ENCODE measurements at places on chromosomes 6 and 20. TPM values are rescaled to one million over a fixed set of nuclear protein-coding genes. Genes with fewer than 3 reads are reported as not detected.

- H3K36me3 ChIP-seq, result no peaks in the 10 kb centered on the region
- H3K4me1 ChIP-seq, result no peaks in the 10 kb centered on the region
- no peak for DNase-seq
- H3K27me3 ChIP-seq, result no peaks in the 10 kb centered on the region
- H3K27ac ChIP-seq, result no peak overlapping the region
- H3K4me3 ChIP-seq, result no peak overlapping the region
Observed at GRCh38 chr20:49786196-49786595, 26.4 kb upstream of the SLC9A8 start.

The AGER gene
- 8.1 TPM for total RNA-seq

DNA sequence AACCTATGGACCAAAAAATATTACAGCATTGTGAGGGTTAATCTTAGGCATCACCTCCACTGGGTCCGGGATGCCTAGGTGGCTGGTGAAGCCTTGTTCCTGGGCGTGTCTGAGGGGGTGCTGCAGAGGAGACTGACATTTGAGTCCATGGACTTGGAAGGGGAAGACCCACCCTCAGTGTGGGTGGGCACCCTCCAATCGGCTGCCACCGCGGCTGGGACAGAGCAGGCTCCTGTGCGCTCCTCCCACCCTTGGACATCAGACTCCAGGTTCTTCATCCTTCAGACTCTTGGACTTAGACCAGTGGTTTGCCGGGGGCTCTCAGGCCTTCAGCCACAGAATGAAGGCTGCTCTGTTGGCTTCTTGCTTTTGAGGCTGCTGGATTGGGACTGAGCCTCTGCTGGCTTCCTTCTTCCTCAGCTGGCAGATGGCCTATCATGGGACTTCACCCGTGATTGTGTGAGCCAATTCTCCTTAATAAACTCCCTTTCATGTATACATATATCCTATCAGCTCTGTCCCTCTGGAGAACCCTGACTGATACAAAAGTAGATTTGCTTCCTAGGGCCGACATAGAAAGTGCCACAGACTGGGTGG is 113.1 kb downstream of the TTLL2 start:
- no peak overlapping the region for H3K4me3 ChIP-seq
- no peaks in the 10 kb centered on the region for H3K27me3 ChIP-seq
- H3K27ac ChIP-seq, result no peak overlapping the region

- no peaks in the 10 kb centered on the region for H3K27me3 ChIP-seq
- H3K4me3 ChIP-seq, result peak overlapping the region; percentile 54
- no peak for DNase-seq
- H3K4me1 ChIP-seq, result peaks cover 41% of the 10 kb centered on the region
- peak overlapping the region; percentile 84 for H3K27ac ChIP-seq
- no peaks in the 10 kb centered on the region for H3K36me3 ChIP-seq
Observed at GRCh38 chr20:63741676-63742380, 2.3 kb downstream of the SLC2A4RG start.

DNA sequence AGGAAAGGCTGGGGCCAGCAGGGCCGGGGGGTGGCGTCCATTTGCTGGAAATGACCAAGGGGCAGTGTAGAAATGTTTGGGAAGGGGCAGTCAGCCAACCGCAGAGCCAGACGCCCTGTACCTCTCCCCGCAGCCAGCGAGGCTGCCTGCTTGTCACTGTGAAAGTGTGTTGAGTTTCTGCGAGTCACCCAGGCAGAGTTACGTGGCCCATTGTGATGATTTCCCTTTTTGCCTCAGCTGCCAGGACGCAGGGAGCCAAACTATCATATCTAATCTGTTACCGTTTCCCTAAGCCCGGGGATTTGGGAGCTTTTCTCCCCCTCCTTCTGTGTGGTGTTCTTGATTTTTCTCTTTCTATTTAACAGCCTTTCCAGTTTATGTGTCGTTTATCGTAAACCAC is 67.9 kb upstream of the STX16 start:
- no peaks in the 10 kb centered on the region for H3K27me3 ChIP-seq
- H3K36me3 ChIP-seq, result no peaks in the 10 kb centered on the region
- no peak for DNase-seq
- no peaks in the 10 kb centered on the region for H3K4me1 ChIP-seq

GRCh38 chr6:31287619-31288018 is 15.7 kb upstream of the HLA-C start:
- no peak overlapping the region for H3K4me3 ChIP-seq
- no peaks in the 10 kb centered on the region for H3K27me3 ChIP-seq
- no peaks in the 10 kb centered on the region for H3K4me1 ChIP-seq

DNA sequence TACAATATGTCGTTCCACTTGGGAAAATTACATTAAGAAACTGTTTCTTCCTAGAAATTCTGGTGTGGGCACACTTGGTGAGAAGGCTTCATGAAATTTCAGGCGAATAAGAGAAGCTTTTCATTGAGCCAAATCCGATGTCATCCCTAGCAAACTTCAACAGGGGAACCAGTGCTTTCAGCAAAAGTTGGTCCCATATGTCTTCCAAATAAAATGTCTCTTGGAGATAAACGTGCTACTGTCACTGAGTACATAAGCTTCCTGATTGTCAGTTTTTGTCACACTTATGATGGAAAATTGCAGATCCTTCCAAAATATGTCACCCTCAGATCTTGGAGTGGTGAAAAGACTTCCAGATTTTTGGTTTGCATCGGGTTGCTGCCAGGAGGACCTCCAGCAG is 31.1 kb upstream of the SLC35A1 start:
- no peak for DNase-seq
- H3K27ac ChIP-seq, result no peak overlapping the region
- H3K4me3 ChIP-seq, result no peak overlapping the region
- no peaks in the 10 kb centered on the region for H3K4me1 ChIP-seq
- no peaks in the 10 kb centered on the region for H3K36me3 ChIP-seq

The SLC17A1 gene
- not detected for total RNA-seq

GRCh38 chr6:151292974-151293687 is 53.4 kb downstream of the AKAP12 start:
- no peaks in the 10 kb centered on the region for H3K27me3 ChIP-seq
- H3K36me3 ChIP-seq, result no peaks in the 10 kb centered on the region
- no peak for DNase-seq
- peak overlapping the region; percentile 60 for H3K27ac ChIP-seq
- H3K4me3 ChIP-seq, result no peak overlapping the region

DNA sequence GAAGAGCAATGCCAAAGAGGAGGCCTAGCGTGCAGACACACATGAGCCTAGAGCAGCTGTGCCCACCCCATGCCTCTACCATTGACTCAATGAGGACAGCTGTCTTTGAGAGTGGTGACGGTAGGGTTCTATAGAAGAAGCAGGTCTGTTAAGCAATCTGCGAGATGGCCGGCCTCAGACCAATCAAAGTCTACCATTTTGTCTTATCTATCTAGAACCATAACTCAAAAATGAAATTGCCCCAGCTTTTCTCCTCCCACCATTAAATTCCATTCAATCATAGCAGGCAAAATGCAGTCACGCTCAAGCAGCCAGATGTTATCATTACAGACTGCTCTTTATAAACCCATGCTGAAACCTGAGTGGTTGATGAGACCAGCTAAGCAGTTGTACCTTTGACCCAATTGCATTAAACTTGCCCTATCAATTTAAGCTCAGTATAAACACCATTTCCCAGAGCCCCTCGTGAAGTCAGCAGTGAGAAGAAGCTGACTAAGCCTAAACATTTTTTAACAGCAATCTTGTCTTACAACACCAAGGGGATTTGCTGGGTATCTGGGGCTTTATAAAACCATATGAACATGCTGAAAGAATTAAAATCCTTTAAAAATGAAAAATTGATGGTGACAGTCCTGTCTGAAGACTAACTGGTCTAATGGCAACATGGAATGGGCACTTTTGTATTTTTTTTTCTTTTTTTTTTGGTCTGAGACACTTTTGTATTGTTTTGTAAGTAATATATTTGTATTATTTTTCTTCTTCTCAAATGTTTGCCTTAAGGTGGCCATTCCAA is 57.5 kb downstream of the FOXC1 start:
- H3K27me3 ChIP-seq, result no peaks in the 10 kb centered on the region
- no peaks in the 10 kb centered on the region for H3K36me3 ChIP-seq
- H3K27ac ChIP-seq, result no peak overlapping the region
- H3K4me1 ChIP-seq, result peaks cover 4% of the 10 kb centered on the region

DNA sequence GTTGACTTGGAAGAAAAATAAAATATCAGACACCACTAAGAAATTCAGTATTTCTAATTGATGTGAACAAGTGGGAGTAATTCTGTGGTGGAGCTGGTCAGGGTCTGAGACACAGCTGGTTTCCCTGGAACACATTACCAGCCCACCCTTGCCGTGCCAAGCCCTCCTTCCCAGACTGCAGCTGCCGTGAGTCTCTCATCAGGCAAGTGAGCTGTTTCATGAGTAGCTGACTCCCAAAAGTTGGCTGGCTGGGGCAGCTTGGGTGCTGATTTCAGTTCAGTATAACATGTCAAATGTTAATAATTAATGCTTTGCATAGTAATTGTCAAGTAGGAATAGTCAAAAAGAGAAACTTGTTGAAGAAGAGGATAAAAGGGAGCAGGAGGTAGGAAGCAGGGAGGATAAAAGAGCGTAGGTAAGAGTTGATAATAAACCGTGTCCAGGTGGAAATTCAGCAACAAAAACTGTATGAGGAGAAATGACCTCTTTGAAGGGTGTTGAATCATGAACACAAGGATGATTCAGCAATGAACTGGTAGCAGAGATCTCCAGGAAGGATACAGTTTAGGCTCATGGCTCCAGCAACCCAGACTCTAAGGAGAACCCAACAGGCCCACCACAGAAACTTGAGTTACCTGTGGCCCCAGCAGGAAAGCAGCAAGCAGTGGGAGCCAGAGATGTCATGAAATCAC is 110.9 kb upstream of the SSTR4 start:
- no peak overlapping the region for H3K4me3 ChIP-seq
- H3K27ac ChIP-seq, result no peak overlapping the region
- H3K36me3 ChIP-seq, result no peaks in the 10 kb centered on the region
- no peaks in the 10 kb centered on the region for H3K27me3 ChIP-seq
- DNase-seq, result no peak

The SLCO4A1 gene
- total RNA-seq, result 45.9 TPM

DNA sequence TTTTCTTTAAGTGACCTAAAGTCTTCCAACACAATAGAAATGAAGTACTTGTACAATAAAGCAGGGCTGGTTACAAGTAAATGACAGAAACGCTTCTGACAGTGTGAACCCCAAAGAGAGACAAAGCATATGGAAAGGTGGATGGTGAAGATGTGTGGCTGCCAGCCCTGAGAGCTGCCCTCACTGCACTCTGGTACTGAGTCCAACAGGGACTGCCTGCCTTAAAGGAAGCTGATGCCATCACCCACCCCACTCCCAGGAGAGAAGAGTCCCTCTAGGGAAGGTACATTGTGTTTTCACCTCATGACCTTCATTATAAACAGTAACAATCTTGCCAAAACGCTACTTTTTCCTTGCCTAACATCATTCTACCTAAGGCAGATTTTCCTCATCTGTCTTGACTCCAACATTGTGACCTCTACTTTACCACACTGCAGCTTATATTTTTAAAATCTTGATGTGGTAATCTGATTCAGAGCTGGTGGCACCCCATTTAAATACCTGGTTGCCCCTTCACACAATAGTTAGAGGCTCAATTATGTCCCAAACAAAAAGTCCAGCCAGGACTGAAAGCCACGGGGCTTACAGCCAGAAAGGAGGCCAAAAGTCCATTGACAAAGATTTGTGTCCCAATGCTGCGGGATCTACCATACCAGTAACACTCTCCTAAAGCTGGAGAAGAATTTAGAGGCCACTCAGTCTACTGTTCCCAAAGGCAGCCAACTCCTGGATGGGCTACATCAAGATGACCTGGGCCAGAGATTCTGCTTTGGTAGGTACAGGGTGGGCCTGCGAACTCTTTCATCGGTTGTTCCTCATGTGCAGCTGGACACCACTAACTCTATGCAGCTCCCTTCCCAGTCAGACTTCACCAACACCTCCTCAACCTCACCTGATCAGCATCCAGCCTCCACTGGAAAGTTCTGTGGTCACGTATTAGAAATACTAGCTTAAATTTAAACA is 4.4 kb downstream of the APMAP start:
- no peak overlapping the region for H3K27ac ChIP-seq
- peak; percentile 61 for DNase-seq
- no peaks in the 10 kb centered on the region for H3K27me3 ChIP-seq
- peaks cover 5% of the 10 kb centered on the region for H3K36me3 ChIP-seq
- H3K4me3 ChIP-seq, result no peak overlapping the region

DNA sequence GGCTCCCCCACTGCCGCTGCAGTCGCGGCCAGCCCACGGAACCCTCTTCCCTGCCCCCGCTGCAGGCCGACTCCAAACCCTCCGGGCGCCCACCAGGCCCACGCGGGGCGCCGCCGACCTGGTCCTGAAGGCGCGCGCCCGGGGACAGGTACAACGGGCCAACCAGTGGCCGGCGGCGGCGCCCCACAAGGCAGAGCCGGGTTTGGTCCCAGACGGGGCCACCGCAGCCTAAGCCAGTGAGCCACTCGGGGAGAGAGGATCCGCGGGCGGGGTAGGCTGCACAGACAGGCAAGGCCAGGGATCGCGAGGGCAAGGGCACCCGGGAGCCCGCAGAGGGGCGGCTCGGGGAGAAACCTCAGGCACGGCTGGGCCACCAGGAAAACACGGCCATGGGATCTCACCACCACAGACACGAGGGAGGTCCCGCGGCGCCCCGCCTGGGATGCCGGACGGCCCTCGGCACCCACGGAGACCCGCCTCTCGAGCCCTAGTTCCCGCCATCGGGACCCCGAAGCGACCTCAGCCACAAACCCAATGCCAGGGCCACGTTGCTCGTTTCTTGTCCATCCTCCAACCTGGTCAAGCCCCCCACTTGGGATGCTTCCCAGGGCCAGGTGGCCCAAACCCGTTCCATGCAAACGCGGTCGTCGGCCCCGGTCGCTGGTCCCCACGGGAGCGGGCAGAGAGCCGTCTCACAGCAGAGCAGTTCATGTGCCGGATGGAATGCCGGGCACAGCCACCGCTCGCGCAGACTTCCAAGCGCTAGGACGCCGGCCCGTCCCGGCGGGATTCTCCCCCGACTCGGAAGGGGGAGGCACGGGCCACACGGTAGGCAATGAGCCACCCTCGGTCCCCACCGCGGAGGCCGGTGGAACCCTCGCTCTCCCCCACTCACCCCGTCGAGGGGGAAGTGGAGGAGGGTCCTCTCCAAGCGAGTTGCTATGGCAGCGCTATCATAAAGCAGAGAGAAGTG is 1956.6 kb upstream of the DEFB115 start:
- H3K4me1 ChIP-seq, result no peaks in the 10 kb centered on the region
- no peak overlapping the region for H3K27ac ChIP-seq
- no peaks in the 10 kb centered on the region for H3K27me3 ChIP-seq
- no peak for DNase-seq
- no peak overlapping the region for H3K4me3 ChIP-seq

- no peaks in the 10 kb centered on the region for H3K4me1 ChIP-seq
- H3K27ac ChIP-seq, result no peak overlapping the region
- no peaks in the 10 kb centered on the region for H3K36me3 ChIP-seq
- no peak for DNase-seq
- no peaks in the 10 kb centered on the region for H3K27me3 ChIP-seq
Observed at GRCh38 chr20:5354901-5355300, 38.1 kb upstream of the PROKR2 start.
